Stimulated activated naive CD8-positive, alpha-beta T cell treated with anti-CD3 and anti-CD28 coated beads, Interleukin-15, amount 100 ng/mL, for 72 hours (primary cell): ENCODE measurements at places on chromosomes 11 and 22.

DNA sequence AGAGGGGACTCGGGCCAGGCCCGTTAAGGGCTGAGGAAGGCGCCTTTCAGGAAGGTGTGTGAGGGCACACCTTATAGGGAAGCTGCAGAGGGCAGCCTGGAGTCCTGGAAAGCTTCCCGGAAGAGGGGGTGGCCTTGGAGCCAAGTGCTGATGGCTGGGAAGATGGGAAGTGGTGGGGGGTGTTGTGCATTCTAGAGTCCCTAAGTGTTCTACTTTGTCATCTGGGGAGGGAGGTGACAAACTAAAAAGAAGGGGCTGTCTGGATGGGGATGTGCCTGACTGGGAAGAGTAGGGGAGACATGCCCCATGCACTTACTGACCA lies 6.8 kb downstream of the ZDHHC8 start:
- DNase-seq, result no peak

GRCh38 chr11:70175236-70175698 lies 27.8 kb upstream of the FADD start:
- DNase-seq, result no peak

GRCh38 chr22:37784829-37785495 lies 22.8 kb upstream of the GCAT start:
- no peak for DNase-seq

DNA sequence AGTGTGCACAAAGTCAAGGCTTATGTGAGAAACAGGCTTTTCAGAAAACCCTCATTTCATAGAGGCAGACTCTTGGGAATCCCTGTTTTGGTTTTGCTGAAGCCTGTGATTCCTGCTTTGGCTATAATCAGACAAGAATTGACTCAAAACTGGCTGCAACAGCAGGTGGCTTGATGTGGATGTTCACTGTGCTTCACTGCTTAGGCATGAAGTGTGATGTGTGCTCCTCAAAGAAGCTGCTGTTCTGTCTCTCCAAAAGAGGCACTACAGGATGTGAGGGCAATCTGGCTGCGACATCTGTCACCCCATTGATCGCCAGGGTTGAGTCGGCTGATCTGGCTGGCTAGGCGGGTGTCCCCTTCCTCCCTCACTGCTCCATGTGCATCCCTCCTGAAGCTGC lies 103.5 kb downstream of the C11orf58 start:
- DNase-seq, result no peak

- peak; percentile 58 for DNase-seq
These were observed 17.0 kb downstream of the P2RY6 start for GRCh38 chr11:73288873-73289707.

DNA sequence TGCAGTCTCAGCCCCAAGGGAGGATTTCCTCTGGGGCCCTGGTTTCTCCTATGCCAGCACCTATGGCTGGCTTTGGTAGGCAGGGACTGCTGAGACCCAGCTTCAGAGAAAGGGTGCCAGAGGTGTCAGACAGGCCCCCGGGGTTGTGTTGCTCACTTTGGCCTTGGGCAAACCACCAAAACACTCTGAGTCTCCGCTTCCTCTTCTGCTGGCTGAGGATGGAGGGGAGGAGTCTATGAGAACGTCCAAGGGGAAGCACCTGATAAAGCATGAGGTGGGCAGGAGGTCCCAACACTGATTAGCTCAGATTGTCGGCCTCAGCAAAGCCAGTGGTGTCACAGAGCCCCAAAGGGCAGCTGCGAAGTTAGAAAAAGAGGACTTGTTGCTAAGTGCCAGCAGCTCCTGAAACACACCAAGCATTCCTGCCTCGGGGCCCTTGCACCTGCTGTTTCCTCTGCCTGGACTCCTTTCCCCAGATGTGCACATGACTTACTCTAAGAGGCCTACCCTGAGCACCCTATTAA lies 10.5 kb downstream of the SMTNL1 start:
- DNase-seq, result peak; percentile 28
